ENCODE measurements at places on chromosomes 4 and X.
A peak's percentile ranks its signal among the peaks of the same experiment; 100 is the strongest.

GRCh38 chr4:172311682-172312081, 498.5 kb downstream of the GALNTL6 start:
- DNase-seq = no peak

DNA sequence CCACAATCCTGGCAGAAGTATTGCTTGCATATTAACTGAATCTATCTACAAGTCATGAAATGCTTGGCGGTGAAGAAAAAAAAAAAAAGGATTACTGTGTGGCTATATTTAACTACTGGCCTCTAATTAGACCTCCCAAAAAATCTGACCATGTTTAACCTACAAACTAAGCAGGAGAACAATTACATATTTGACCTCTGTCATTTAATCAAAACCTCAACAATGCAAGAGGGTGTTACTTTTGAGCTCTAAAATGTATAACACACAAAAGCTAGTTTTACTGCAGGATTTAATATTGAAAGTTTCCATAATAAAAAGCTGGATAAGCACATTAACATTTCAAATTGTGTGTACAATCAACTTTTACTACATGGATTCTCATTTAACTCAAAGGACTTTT, 1.5 kb downstream of the ITM2A start:
- no peak for DNase-seq

GRCh38 chrX:7088968-7089615, 58.4 kb upstream of the STS start:
- peak; percentile 47 for DNase-seq

- no peak for DNase-seq
Observed at GRCh38 chr4:173211222-173211621, 42.6 kb downstream of the GALNT7 start.

GRCh38 chrX:47012131-47012530, 66.1 kb upstream of the RGN start:
- DNase-seq = no peak

GRCh38 chrX:48493890-48494364, 14.9 kb upstream of the PORCN start:
- DNase-seq = peak; percentile 30

GRCh38 chr4:105150503-105150902, 3.8 kb downstream of the TET2 start:
- DNase-seq = no peak

GRCh38 chr4:149706942-149707341, 108.7 kb downstream of the IQCM start:
- DNase-seq = no peak

- no peak for DNase-seq
Observed at GRCh38 chr4:128716338-128716737, 93.2 kb upstream of the JADE1 start.

GRCh38 chrX:152991123-152991522, 2.8 kb downstream of the PNMA5 start:
- DNase-seq = no peak

DNA sequence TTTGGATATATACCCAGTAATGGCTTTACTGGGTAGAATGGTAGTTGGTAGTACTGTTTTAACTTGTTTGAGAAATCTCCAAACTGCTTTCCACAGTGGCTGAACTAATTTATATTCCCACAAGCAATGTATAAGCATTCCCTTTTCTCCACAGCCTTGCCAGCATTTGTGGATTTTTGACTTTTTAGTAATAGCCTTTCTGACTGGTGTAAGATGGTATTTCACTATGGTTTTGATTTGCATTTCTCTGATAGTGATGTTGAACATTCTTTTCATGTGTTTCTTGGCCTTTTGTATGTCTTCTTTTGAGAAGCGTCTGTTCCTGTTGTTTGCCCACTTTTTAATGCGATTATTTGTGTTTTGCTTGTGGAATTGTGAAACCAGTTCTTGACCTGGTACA, 290.5 kb downstream of the BMPR1B start:
- no peak for DNase-seq

DNA sequence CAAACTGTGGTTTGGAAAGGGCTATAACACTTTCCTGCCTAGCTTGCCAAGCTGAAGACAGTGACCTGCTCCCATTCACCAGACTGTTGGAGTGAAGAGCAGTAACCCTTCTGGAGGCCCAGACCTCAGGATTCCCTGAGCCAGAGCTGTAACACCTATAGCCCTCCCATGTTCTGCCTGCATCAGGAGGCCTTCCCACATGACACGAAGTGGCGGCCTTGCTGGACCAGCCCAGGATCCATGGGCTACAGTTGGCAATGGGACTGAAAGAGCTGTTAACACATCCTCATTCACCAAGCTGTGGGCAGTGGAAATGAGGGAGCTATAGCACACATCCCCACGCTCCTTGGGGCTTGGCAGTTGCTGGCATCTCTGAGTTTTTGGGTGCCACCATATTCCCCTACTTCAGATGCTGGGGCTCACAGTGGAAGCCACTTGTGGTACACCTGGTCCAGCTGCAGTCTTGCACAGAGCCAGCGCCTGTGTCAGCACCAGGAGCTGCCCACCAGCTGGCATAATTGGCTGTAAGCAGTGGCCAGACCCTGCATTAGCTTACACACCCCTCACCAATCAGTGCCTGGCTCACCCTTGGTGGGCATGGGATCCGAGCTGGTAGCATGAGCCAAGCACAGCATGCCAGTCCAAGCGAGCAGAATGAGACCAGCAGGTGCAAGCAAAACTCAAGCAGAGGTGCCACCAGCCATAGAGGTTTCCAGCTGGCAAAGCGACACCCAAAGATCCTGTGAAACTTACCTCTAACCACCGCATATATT, 1029.3 kb downstream of the TECRL start:
- DNase-seq = no peak

GRCh38 chr4:140867356-140867755, 111.2 kb upstream of the TBC1D9 start:
- no peak for DNase-seq

DNA sequence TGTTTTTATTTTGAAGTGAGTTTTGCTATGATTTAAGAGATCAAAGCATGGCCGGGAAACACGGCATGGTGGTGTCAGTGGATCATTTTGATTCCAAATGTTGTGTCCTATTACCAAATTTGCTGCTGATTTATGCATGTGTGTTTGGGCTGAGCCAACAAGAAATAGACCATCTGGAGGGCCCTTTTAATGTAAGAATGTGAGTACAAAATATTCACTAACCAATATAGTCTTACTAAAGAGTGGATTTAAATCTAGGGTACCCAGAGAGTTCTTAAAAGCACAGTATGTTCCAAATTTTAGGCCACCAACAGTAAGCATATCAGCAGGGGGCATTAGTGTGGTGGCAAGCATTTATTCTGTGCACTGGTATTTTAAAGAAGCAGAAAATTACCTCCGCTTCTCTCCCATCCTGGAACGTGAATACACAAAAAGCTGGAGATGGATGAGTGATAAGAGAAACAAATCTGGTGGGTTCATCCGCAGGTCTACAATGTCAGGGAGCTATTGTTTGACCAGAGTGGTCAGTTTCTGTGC, 444.4 kb upstream of the IGFBP7 start:
- no peak for DNase-seq

DNA sequence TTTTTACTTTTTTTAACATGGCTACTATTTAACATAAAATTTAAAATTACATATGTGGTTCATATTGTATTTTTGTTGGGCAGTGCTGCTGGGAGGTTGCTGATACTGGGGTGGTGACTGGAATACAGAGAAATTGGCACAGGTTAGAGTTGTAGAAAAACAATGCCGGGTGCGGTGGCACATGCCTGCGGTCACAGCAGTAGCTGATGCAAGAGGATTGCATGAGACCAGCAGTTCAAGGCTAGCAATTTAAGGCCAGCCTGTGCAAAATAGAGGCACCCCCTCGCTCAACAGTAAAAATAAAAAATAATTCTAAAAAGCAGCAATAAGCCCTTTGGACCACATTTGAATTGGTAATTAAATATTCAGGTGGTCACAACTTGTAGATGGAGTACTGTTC, 11.8 kb upstream of the CPE start:
- DNase-seq = no peak

- no peak for DNase-seq
Observed at GRCh38 chrX:25011589-25012432, 4.0 kb downstream of the ARX start.

DNA sequence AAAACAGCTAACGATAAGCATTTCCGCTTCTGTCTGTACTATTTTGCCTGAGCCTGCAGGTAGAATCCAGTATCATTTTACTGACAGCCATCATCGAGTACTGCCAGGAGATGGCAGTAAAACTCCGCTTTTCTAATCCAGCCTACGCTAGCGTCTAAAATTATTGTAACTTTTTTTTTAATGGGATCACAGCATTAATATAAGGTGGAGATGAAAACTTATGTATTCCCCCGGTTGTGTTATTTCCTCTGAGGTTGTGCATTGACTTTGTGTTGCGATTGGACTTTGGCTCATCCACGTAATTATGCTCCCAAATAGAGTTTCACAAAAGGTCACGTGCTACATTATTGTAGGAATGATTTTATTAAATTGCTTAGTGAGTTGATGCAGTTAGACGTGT, 248.1 kb downstream of the C4orf33 start:
- DNase-seq = peak; percentile 37

GRCh38 chrX:135737366-135738071, 24.1 kb downstream of the CT45A1 start:
- no peak for DNase-seq

DNA sequence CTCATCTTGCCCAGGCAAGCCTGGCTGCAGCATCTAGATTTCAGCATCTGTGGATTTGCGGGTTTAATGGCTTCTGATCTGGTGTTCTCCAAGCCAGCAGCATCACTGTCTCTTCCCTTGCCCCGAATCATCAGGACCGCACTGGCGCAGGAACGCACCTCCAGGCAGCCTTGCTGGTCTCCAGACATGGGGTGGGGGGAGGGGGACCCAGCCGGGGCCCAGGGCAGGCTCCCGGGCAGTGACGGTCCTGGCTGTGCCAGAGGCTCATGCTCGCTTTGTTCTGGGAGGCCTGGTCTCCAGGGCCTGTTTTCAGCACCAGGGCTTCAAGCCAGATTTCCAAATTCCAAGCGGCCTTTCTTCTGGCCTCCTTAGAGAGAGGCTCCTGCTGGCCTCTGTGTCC, 4.9 kb downstream of the CFAP99 start:
- DNase-seq = no peak

- no peak for DNase-seq
Observed at GRCh38 chrX:35699642-35700041, 98.5 kb upstream of the MAGEB16 start.

DNA sequence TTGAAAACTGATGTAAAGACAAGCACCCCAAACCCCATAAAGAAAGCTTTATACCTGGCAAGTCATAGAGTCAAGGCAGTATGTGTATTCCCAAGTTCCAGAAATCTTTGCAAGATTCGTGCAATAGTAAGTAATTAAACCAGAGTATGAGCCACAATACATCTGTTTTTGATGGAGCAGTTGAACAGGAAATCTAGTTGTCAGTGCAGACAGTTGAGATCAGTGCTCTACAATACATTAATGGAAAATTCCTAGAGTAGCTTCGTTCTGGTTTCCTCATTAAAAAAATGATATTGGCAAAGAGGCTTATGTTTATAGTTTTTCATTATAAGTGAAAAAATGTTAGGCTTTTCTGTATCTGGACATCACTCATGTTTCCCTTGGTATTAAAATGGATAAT, 575.3 kb downstream of the TRIML1 start:
- DNase-seq = no peak

- DNase-seq = no peak
Observed at GRCh38 chrX:10634392-10635161, 14.2 kb upstream of the MID1 start.

DNA sequence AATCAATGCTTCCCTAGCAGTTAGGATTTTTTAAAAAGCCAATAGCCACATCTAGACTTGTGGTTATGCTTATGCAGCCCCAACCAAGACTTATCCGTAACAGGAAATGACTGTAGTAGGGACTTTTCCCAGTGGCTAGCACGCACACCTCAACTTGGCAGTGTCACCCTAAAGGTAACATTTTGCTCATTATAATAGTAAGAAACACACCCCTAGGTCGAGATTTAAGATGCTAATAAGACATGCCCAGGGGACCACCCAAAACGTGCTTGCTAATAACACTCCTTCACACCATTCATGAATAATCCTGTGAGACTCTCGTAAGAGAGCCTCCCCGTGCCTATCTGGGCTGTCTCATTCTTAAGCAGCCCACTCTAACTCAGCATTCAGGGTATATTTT, 195.3 kb downstream of the CHIC1 start:
- no peak for DNase-seq

- DNase-seq = no peak
Observed at GRCh38 chrX:148867596-148867995, 367.2 kb downstream of the AFF2 start.

All from activated naive CD4-positive, alpha-beta T cell treated with anti-CD3 and anti-CD28 coated beads for 36 hours (primary cell).